ENCODE measurements at places on chromosomes 12 and 14. TPM values are rescaled to one million over a fixed set of nuclear protein-coding genes. Genes with fewer than 3 reads are reported as not detected.

WNT1 gene
- polyA plus RNA-seq, result not detected

ADAM20 gene
- 0.07 TPM for polyA plus RNA-seq

KLRB1 gene
- polyA plus RNA-seq, result 0.16 TPM

LBHD2 gene
- polyA plus RNA-seq, result not detected

TEX52 gene
- 0.15 TPM for polyA plus RNA-seq

OTX2 gene
- polyA plus RNA-seq, result not detected

SLC38A4 gene
- polyA plus RNA-seq, result 7.3 TPM

PDE6H gene
- polyA plus RNA-seq, result not detected

CATSPERB gene
- 0.94 TPM for polyA plus RNA-seq

HSPA2 gene
- polyA plus RNA-seq, result 5.0 TPM

ANG gene
- polyA plus RNA-seq, result 3.6 TPM

PTGER2 gene
- 1.1 TPM for polyA plus RNA-seq

SIX6 gene
- not detected for polyA plus RNA-seq

ACOT4 gene
- 0.44 TPM for polyA plus RNA-seq

MYF5 gene
- 30.1 TPM for polyA plus RNA-seq
